Caki2 (cell line): ENCODE measurements at places on chromosomes 1 and 21. TPM values are rescaled to one million over a fixed set of nuclear protein-coding genes. Genes with fewer than 3 reads are reported as not detected.

DNA sequence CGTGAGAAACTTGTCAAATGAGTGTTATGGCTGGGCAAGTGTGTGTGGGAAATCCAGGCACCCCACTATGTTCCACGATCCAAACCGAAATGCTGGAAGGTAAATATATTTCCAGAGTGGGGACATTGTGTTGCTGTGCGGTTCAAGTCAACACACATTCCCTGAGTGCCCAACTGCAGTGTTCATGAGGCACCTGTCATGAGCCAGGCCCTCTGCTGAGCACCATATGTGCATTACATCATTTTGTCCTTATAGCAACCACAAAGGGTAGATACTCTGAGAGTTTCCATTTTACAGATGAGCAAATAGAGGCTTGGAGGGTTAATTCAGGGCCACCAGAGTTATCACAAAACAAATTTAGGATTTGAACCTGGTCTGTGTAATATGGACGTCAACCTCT, 59.9 kb upstream of the SOD1 start:
- no peak for DNase-seq

The RPE65 gene
- not detected in 2 replicates for total RNA-seq

DNA sequence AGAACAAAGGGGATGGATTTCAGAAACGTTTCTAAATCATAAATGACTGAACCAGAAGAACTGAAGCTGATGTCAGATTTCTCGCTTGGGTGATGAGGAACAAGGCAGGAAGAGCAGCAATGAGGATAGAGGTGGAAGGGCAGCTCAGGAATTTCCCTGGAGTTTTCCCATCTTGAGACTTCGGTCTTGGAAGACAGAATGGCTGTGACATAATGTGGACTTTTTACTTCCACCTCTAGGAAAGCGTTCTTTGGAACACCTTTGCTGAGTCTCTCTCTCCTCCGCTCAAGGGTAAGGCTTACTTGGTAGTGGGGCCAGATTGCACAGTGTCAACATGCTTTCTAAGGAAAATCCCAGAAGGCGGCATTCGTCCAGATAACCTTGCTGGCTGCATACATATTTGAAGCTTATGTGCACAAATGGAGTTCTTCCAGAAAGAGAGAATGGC, 36.6 kb downstream of the DEGS1 start:
- peak; percentile 42 for DNase-seq

GRCh38 chr1:115074839-115075534, 14.3 kb downstream of the TSPAN2 start:
- no peak for DNase-seq

The SPATA17 gene
- total RNA-seq, result 5.0 and 17.2 TPM in 2 replicates

The CCDC185 gene
- total RNA-seq, result not detected in 2 replicates

- no peak for DNase-seq
Measured at GRCh38 chr1:156922986-156923669, 2.7 kb downstream of the LRRC71 start.

The NGF gene
- total RNA-seq, result not detected in 2 replicates

- peak; percentile 45 for DNase-seq
Measured at GRCh38 chr1:20124456-20125057, 5.2 kb upstream of the PLA2G2D start.

GRCh38 chr1:60637651-60638050, 444.7 kb upstream of the NFIA start:
- no peak for DNase-seq

- no peak for DNase-seq
Measured at GRCh38 chr1:14681182-14681581, 82.7 kb downstream of the KAZN start.

DNA sequence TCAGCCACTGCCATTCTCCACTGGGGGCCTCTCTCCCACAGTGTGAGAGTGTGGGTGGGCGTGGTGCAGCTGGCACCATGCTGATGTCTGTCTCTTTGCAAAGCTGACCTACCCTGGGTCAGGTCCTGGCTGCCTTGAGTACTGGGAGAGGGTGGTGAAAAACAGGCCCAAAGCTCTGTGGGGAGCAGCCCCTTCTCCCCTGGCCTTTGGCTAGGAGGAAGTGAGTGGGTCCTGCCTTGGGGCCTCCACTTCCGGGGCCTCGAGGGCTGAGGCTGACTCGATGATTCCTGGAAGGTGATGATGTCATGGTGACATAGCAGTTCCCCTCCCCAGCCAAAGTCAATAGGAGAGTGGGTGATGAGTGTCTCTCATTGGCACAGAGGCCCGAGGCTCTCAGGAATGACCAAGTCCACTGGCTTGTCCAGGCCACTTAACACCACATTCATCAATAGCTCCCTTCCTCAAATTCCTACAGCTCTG, 53.0 kb downstream of the IER5 start:
- peak; percentile 38 for DNase-seq

The GSTM1 gene
- not detected in 2 replicates for total RNA-seq

DNA sequence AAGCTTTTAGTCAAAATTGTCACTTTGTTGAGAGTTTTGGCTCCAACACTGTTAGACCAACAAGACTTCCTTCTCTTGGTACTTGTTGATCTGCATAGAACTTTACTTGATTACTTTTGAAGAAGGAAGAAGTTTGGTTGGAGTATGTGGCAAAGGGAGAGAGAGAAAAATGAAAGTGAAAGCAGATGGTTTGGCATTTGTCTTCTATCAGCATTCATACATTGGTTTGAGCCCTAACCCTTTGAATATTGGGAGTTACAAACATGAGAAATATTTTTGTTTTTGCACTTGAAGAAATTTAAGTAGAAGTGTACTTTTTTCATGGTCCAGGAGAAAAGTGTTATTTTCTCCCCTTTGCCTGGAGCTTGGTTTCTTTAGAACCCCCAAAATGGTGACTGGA, 169.8 kb downstream of the ADGRL4 start:
- no peak for DNase-seq

The LMOD1 gene
- total RNA-seq, result not detected in 2 replicates

- no peak for DNase-seq
Measured at GRCh38 chr21:22351076-22351475, 1352.9 kb downstream of the NCAM2 start.

- no peak for DNase-seq
Measured at GRCh38 chr1:89451011-89451410, 73.6 kb upstream of the LRRC8B start.

The SH2D2A gene
- total RNA-seq, result not detected in 2 replicates
